ENCODE measurements at places on chromosomes 12 and 14.
A peak's percentile ranks its signal among the peaks of the same experiment; 100 is the strongest.

DNA sequence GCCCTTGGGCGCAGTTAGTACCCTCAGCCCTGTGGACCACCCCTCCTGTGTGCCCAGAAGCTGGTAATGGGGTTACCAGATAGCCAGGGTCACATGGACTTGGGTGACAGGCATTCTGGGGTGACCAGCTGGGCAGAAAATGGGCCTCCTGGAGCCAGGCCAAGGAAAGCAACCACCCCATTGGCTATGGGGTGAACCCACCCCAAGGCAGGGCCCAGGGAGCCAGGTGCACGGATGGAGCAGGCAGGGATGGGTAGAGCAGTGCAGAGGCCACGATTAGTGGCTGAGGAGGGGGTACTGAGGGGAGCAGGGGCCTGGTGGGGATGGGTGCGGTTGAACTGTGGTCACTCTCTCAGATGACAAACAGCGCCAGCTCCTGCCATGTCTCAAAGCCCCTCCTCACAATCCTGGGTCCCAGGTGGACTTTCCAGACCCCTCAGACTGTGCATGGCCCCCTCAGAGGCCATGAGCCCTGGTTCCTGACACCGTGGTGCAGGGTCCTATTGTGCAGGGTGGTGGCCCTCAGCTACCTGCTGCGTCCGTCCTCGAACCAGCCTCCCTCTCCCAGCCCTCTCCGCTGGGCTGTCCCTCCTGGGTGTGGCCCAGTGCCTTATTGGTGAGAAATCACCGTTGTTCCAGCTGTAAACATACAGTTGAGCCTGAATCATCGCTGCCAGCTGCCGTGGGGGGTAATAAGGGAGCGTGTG, 23.4 kb upstream of the BEGAIN start:
- DNase-seq = no peak

DNA sequence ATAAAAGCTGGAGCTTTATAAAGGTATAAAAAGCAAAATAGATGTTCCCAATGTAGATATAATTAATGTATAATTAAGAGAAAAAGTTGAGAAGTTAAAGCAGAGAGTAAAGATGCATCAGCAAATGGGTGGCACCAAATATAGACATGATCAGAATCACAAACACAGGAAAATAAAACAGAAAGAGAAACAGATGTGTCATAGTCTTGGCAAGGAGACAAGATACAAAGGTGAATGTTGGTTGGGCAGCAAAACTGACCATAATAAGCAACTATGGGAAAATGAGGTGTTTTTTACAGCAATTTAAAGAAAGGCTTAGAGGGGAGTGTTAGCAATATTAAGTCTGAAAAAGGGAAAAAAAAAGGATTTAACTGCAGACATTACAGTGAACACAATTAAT, 135.4 kb upstream of the CLEC14A start:
- DNase-seq = no peak

DNA sequence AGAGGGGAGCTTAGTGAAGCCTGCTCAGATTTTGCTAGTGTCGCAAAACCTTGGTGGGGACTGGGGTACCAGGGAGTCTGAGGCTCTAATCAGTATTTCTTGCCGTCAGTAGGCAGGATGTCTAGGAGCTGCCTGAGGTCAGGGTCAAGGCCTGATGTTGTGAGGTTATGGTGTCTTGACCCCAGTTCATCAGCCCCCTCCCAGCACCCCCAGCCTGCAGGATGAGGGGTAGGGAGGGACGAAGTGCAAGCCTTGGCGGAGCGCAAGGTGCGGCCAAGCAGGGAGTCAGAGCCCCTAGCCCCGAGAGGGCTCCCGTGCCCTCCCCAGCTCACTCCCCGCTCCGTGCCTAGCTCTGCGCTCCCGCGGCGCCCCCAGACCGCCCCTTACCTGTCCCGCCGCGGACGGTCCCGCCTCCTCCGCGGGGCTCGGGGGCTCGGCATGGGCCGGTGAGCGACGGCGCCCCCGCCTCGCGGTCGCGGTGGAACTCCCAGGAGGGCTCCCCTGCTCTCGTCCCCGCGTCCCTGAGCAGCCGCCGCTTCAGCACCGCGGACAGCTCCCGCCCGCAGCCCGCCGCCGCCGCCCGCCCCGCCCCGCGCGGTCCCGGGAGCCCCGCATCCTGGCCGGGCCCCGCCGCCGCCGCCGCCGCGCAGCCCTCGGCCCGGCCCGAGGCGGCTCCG, 347 bp downstream of the SYNDIG1L start:
- peak; percentile 25 for DNase-seq

DNA sequence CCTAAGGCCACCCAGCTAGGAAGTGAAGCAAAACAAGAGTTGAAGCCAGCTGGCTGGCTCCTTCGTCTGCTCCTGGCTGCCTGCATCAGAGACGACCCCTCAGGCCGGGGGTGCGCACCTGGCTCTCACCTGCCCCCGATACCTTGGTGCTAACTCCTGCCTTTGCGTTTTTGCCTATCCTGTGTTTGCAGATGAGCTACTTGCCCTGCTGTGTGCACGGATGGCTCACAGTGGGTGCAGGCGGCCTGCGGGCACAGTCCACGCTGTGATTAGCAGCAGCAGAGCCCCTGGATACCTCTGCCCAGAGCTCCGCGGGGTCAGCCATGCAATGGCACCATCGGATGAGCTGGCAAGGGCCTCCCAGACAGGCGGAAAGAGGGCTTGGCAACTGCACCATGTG, 31.2 kb upstream of the FZD10 start:
- DNase-seq = no peak

DNA sequence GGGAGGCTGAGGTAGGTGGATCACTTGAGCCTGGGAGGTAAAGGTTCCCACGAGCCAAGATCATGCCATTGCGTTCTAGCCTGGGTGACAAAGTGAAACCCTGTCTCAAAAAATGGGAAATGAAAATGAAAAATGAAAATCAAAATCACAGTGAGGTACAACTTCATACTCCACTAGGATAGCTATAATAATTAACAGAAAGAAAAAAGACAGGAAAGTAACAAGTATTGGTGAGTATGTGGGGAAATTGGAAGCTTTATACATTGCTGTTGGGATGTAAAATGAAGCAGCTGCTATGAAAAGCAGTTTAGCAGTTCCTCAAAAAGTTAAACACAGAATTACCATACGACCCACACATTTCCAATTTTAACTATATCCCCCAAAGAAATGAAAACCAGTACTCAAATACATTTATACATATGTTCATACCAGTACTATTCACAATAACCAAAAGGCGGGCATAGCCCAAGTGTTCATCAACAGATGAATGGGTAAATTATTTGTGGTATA, 22.2 kb downstream of the SGPP1 start:
- DNase-seq = no peak

DNA sequence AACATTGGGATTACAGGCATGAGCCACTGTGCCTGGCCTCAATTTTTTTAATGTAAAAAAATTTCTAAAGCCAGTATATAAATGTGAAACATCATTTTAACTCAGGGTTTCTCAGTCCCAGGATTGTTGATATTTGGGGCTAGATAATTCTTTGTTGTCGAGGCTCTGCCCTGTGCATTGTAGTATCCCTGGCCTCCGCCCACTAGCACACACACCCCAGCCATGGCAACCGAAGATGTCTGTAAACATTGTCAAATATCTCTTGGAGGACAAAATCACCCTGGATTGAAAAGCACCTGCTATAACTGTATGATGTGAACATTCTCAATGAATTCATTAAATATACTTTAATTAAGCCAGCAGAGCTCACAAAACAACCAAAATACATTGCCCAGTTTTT, 8.4 kb upstream of the CIT start:
- no peak for DNase-seq

GRCh38 chr12:47778881-47779280, 5.8 kb downstream of the SLC48A1 start:
- DNase-seq = no peak

GRCh38 chr12:128966203-128966810, 113.0 kb downstream of the GLT1D1 start:
- no peak for DNase-seq

DNA sequence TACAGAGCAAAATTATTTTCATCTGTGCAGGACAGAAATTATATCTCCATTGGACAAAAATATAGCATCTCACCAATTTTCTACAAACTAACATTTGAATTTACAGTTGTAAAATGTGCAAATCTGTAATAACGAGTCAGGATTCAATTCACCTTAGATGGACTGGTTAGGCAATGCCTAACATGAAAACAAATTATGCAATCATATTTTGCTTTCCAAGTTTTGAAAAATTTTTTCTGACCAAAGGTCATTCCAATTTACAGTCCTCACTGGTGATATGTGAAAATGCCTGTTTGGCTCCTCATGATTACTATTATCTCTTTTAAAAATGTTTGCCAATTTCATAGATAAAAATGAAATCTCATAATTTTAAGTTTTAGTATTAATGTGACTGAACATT, 6.5 kb upstream of the CPM start:
- DNase-seq = no peak

DNA sequence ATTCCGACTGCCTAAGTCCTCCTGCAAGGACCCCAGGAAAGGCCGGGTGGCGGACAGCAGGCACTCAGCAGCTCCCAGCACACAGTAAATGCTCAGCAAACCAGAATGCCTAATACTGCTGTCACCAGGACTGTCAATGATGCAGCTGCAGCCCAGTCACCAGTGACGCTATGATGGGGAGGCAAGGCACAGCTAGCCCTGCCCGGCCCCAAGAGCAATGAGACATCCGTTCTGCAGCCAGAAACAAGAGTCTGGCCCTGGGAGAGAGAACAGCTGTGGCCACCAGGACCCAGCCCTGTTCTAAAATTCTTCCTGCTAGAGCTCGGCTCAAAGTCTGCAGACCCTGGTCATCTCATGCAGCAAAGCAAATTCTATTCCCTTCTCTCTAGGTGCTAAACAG, 69.8 kb downstream of the NCOR2 start:
- no peak for DNase-seq

- DNase-seq = no peak
Observed at GRCh38 chr12:66352197-66352596, 49.9 kb downstream of the HELB start.

GRCh38 chr14:56122301-56122700, 4.1 kb downstream of the PELI2 start:
- no peak for DNase-seq

- no peak for DNase-seq
Observed at GRCh38 chr12:84421103-84421502, 491.5 kb downstream of the SLC6A15 start.

DNA sequence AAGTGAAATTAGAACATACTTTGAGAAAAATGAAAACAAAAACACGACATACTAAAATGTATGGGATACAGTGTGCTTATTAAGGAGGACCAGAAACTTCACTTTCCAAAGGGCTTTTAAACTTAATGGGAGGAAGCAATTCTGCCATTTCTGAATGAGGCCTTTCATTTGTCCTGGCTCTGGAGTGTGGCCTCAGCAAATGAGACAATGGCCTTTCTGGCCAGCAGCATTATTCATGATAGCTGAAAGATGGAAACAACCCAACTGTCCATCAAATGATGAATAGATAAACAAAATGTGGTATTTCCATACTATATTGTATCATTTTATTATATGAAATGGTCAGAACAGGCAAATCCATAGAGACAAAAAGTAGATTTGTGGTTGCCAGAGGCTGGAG, 338.6 kb downstream of the CEP128 start:
- no peak for DNase-seq

DNA sequence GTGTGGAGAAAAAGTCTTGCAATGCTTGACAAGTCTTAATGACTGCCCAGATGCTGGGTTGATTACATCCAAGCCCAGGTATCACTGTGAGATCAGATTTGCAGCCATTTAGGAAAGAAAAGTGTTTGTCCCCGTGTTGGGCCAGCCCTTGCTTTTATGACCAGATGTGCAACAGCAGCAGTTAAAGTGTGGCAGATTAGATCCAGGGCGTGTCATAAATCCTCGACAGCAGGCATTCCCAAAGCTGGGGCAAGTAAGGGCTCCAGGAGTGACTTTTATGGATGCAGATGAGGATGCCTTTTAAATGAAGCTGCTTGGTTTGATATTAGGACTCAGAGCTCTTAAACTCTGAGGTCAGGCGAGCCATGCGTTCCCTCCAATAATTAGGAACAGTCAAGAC, 1.7 kb downstream of the SMOC1 start:
- no peak for DNase-seq

DNA sequence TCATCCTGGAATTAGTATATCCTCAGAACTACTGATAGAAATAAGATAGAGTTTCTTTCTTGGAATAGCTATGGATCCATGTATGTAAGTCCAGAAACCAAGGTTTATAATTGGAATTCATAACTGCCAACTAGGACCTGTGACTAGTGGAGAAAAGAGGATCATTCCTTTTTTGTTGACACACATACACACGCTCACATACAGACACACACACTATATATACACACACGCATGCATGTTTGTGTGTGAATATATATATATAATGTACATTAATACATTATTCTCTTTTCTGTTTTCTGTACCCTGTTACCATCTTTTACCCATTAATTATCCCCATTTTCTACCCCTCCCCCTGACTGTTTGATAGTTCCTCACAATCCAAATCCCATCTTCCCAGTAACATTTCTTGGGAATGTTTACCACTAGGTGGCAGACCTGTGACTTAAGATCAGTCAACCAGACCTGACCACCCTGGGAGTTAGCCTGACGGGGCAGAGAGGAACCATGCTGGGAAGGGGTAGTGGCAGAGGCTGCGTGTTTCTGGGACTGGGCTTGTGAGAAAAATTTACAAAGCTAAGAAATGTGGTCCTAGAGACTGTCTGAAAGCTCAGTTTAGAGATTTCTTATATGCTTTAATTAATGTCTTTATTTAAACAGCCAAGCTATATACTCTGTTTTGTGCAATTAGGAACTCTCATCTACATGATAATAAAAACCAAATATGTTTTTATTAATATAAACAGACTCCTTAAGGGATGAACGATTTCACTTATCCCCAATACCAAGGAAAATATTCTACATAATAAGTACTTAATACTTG, 308.0 kb downstream of the PPFIA2 start:
- DNase-seq = no peak

DNA sequence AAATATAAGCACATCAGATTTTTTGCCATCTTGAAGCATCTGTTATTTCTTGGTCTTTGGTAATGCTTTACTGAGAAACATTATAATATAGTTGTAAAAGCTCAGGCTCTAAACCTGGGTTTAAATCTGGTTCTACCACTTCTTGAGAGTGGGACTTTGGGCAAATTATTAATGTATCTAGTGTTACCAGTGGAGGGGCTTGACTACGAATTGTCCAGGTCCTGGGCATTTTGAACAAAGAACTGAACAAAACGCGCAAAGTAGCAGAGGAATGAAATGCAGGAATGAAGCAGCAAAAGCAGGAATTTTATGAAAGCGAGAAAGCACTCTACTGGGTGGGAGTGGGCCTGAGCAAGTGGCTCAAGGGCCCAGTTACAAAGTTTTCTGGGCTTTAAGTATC, 50.8 kb downstream of the CAND1 start:
- DNase-seq = no peak

- no peak for DNase-seq
Observed at GRCh38 chr14:92464156-92464555, 49.4 kb upstream of the RIN3 start.

DNA sequence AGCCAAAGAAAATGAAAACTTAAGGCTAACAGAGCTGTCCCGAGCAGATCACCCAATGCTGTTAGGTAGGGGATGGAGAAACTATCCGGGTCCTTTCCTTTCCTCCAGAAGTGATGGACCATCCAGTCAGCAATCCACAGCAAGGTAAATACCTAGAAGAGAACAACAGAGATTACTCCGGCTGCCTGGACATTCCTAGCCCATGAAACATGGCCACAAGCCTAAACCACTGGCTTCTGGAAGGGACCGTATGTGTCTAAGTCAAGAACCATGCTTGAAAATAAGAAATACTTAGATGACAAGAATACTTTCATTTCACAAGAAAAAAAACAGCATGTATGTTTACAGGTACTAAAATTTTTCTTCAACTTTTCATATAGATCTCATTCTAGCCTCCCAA, 152.9 kb downstream of the SLC41A2 start:
- DNase-seq = no peak

- no peak for DNase-seq
Observed at GRCh38 chr14:89430391-89431236, 13.6 kb upstream of the FOXN3 start.

GRCh38 chr12:110165540-110166159, 41.5 kb downstream of the IFT81 start:
- no peak for DNase-seq

Measured in activated T-cell treated with anti-CD3 and anti-CD28 coated beads, Interleukin-2, amount 50 U/mL, for 4 hours (primary cell).